GM12891 (cell line): ENCODE measurements at places on chromosomes 7 and 10.

DNA sequence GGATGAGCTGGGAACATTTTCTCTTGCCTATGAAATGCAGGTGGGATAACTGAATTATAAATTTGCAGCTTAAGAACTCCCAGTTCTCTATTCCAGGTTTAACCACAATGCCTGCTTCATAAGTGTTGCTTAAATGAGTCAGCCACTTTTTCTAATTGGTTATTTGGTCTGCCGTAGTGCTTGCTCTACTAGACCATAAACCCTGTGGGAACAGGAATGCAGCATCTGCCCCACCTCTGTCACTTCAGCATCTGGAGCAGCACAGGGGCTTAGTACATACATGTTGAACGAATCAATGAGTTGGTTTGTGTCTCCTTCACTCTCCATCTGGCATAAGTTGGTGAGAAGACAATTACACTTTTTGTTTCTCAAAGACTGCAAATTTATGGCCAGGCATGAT is 95.2 kb upstream of the PTER start:
- no peak for DNase-seq

DNA sequence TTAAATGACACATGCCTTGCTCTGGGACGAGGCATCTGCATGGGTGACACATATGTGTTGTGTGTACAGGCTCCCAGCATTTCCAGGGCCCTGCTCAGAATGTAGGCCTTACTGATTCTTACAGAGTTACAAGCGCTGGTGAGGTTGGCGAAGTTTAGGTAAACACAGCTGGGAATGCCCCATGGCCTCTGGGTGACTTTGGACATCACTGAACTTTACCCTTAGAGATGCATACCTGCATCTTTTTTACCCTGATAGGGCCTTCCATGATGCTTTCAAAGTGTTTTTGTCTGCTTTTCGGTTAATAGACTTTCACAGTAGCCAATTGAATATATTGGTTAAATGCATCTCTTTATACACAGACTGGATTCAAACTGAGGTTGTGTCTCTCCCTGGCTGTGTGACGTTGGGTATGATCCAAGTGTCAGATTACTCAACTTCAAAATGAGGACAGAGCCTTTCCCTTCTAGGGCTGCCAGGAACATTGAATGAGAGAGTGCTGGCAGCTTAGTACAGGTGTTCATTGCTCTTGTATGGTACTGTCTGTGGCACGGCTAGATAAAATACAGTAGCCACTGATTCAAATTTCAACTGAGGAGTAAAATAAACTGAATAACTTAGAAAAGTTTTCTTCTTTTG is 29.5 kb downstream of the EGFR start:
- DNase-seq, result no peak

- DNase-seq, result no peak
Observed at GRCh38 chr7:98056580-98056979, 50.1 kb upstream of the LMTK2 start.

- DNase-seq, result no peak
Observed at GRCh38 chr10:72243822-72244437, 27.9 kb upstream of the ASCC1 start.

DNA sequence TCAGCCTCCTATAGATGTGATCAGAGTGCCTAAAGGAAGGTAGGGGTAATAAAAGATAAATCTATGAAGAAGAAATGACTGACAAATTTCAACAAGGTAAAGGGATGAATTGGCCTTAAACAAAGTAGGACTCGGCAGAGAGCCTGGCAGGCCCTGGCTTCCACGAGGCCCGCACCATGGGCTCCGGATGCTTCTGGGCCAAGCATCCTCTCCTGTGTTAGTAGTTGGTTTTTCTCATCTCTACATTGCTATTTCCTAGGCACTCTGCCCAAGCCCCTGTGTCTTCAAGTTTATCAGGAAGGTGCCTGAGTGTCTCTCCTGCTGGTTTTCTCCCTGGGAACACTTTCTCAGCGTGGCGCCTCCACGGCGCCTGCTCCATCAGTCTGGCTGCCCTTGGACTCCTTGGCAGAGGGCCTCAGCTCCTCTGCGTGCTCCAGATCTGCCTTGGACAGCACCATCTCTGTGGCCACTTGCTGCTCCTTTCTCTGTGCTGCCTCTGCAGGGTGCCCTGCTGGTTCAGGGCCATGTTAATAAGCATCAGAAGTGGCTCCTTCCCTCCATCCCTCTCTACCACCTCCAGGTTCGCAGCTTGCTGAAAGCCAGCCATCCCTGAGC is 413.3 kb upstream of the DPP6 start:
- DNase-seq, result no peak

- no peak for DNase-seq
Observed at GRCh38 chr7:77409005-77409738, 7.0 kb downstream of the GSAP start.

- no peak for DNase-seq
Observed at GRCh38 chr10:14758994-14759664, 15.6 kb downstream of the FAM107B start.

- no peak for DNase-seq
Observed at GRCh38 chr10:79340646-79341244, 6.5 kb upstream of the PPIF start.

GRCh38 chr7:43152696-43153095 is 40.2 kb downstream of the HECW1 start:
- no peak for DNase-seq

DNA sequence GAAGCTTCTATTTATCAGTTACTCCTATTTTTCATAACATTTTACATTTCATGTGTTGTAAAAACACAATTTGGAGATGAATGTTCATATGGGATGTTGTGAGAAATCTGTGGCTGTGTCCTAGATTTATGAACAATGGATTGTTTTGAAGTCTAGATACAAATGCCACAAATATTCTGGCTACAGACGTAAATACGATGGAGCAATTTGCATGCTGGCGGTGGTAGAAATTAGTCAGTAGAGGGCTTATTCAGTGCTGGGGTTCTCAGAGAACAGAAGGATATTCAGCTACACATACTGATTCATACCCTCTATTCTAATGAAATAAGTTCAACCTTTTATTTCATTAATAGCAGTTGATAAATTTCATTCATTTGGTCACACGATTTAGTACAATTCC is 48.8 kb downstream of the PLPP4 start:
- DNase-seq, result no peak

- no peak for DNase-seq
Observed at GRCh38 chr7:106068538-106068961, 43.6 kb downstream of the SYPL1 start.
